NCI-H526 treated with DMSO at 0.1 percent for 48 hours (cell line): ENCODE measurements at places on chromosomes 1 and 21.

- DNase-seq: no peak
Observed at GRCh38 chr1:117275055-117275454, 64.3 kb upstream of the VTCN1 start.

GRCh38 chr1:200866521-200866920, 6.3 kb upstream of the GPR25 start:
- DNase-seq: no peak

- no peak for DNase-seq
Observed at GRCh38 chr1:97307151-97307550, 585.6 kb downstream of the PTBP2 start.

DNA sequence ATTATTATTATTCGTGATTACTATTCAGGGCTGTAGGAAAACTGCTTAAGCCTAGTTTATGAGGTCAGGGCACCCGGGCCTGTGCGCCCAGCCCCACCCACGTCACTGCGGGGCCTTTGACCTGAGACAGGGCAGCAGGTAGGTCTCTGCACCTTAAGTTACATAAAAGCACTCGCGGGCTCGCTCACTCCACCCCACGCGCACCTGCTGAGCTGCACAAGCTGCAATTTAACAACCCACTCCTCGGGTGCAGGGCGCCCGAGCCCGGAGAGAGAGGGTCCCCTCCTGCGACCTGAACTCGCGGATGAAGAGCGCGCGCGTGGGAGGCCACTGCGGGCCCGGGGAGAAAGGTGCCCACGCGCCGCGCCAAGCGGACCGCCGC, 477 bp downstream of the ICMT start:
- DNase-seq: no peak

DNA sequence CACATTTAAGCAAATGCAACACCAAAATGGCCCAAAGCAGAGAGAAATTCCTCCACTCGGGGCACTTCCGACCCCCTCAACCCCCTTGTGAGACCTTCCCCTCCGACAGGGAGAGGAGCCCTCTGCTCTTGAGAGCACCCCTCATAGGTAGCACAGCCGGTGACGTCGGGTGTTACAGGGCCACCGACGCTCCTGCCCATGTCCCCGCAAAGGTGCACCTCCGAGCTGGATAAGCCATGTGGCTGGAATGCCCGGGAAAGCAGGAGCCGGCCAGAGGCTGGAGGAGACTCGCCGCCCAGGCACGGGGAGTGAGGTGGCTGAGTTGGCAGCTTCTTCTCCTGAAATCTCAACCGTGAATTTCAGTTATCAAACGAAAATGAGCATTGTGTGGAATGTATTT, 67.1 kb upstream of the ARHGEF16 start:
- no peak for DNase-seq

DNA sequence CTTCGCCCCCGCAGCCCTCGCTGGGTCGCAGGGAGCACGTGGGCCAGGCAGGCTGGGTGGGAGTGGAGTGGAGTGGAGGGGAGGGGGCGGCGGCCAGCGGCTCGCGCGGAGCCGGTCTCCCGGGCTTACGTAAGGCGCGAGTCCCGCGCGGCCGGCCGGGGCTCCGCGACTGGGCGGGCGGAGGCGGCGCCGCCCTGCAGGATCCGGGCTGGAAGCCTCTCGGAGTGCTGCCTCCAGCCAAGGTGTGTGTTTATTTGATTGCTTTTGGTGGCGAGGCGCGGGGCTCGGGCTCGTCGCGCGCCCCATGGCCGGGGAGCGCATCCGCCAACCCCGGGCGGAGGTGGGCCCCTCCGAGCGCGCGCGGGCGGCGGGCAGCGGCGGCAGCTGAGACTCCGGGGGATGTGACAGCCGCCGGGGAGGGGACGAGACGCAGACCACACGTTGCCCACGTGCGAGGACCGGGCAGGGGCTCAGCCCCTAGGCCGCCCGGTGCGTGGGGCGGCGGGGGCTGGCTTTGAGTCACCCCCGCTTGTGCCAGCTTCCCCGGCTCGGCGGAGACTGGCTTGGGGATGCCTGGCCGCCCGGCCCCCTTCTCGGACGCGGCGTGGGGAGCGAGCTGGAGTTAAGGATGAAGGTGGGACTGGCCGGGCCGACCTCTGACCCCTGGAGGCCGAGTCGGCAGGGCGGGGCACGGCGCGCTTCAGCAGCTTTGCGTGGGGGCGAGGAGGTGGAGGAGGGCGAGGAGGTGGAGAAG, 402 bp upstream of the AK4 start:
- peak; percentile 40 for DNase-seq

DNA sequence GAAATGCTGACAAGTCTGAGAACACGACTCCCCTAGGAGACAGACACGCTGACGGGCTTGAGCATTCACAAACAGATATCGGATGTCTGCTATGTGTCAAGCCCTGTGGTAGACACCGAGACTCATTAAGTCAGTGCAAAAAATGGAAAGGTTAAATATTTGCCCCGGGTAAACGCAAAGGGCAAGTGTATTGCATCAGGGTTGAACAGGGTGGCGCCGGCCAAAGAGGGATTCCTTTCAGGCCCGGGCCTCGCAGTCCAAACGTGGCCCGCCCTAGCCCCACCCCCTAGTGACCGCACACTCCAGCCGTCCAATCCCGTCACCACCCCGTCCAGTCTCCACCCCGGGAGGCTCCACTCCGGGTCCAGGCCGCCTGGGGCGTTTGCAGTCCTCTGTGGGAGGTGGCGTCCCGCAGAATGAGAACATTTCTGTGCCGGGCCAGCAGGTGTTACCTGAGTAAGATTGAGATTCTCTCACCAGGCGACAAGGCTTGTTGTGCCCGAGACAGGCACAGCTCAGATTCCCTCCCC, 16.3 kb upstream of the TMEM9 start:
- DNase-seq: peak; percentile 80

- DNase-seq: no peak
Observed at GRCh38 chr1:150429805-150430204, 57.4 kb upstream of the TARS2 start.

GRCh38 chr1:229841230-229841629, 215.2 kb downstream of the URB2 start:
- DNase-seq: no peak
